Amniotic stem cell (primary cell): ENCODE measurements at places on chromosomes 12 and 14.

- no peak for DNase-seq
Observed at GRCh38 chr14:22070119-22070982, 396.7 kb upstream of the OR4E1 start.

DNA sequence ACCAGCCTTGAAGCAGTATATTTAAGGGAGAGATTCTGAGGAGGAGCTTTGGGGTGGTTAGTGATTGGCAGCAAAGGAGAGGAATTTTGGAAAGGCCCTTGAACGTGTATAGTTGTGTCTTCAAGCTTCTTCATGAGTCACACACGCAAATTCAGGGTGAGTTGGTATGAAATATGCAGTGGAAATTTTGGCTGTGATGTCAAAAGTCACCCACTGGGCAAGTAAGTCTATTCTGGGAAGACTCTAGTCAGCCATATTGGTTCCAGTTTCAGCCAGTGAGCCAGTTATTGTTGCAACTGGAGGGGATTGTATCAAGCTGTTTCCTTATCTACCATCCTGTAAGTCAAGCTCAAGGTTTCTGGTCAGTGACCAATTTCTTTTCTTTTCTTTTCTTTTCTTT lies 32.0 kb upstream of the VASH1 start:
- DNase-seq: no peak

GRCh38 chr12:101604132-101604531 lies 9.4 kb downstream of the MYBPC1 start:
- no peak for DNase-seq

DNA sequence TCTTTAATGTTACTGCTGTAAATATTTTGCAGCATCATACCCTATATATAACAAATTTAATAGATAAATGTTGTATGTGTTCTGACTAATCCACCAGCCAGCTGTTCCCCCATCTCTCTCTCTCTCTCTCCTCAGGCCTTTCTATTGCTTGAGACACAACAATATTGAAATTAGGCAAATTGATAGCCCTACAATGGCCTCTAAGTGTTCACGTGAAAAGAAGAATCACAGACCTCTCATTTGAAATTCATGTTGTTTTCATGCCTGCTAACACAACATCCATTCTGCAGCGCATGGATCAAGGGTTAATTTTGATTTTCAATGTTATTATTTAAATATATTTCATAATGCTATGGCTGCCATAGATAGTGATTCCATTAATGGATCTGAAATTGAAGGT lies 1.8 kb upstream of the FSCB start:
- DNase-seq: no peak

- DNase-seq: no peak
Observed at GRCh38 chr14:59195912-59196311, 7.4 kb downstream of the DAAM1 start.

DNA sequence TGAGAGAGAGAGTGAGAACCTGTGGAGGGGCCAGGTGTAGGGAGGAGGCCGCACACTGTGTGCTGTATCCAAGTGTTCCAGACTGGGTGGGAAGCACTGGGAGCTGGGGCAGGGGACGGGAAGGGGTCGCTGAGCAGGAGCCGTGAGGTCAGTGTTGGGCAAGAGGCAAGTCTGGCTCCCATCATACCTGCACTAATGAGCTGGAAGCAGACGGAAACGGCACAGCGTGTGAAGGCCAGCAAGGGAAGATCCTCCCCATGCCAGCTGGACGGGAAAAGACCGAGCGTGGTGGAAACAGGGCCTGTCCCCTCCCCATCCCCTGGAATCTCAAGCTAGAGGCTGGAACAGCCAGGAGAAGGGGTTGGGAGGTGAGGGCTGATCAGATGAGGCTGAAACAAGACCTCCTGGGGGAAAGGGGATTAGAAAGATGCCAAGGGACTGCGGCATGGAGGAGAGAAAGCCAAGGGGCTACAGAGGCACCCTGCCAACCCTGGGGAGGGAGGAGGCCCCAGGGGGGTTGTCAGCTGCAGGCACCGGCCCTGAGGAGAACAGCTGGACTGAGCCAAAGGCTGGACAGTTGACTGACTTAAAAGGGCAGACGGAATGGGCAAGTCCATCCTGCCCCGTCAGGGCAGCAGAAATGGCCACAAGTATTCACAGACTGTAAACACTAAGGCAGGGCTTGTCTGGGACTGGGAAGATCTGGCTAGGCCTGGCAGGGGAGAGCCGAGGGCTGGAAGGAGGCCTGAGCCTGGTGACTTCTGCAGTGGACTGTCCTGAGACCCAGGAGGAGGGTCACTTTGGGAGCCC lies 19.0 kb upstream of the LTBP2 start:
- DNase-seq: no peak

DNA sequence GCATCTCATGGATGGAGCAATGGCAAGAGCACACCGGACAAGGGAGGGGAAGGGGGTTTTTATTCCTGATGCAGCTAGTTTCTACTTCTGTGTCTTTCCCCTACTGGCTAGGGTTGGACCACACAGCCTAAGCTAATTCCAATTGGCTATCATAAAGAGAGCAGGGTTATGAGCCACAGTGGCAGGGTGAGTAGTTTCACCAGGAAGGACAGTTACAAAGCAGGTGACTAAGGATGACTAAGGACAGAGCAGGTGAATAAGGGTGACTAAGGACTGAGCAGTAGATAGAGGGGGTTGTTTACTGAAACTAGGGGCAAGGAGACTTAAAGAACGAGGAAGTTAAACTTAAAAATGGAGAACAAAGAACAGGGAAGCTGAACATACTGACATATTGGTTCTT lies 321.4 kb upstream of the SEL1L start:
- no peak for DNase-seq

DNA sequence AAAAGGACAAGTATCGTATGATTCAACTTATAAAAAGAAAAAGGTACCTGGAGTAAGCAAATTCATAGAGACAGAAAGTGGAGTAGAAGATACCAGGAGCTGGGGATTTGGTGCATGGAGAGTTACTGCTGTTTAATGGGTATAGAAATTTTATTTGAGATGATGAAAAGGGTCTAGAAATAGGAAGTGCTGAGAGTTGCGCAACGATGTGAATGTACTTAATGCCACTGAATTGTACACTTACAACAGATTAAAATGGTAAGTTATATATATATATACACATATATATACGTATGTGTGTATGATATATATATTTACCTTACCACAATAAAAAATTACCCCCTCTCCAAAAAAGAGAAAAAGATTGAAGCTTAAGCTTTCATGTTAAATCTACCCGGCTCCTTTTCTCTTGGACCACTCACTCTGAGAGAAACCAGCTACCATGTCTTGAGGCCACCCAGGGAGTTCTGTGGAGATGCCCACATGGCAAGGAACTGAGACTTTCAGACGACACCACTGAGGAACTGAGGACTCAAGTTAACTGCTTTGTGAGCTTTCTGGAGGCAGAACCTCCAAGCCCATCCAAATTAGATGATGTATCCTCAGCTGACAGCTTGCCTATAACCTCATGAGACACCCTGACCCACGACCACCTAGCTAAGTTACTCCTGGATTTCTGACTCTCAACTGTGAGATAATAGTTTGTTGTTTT lies 130.0 kb upstream of the BTG1 start:
- no peak for DNase-seq

DNA sequence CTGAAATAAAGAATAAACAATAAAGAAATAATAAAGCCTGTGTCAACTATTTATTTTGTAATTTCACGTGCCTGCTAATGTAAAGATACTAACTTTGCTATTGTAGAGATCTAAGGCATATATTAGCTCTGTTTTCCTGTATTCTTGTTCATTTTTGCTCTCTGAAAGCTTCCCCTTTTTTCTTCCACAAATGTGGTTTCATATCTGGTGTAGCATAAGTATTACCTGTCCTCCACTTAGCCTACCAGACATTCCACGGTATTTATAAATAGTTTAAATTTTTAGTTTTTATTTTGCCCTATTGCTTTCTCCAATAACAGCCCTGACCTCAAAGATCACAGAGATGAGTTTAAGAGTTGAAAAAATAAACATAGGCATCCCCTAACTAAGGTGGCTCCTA lies 92.6 kb upstream of the ATP2B1 start:
- DNase-seq: no peak

DNA sequence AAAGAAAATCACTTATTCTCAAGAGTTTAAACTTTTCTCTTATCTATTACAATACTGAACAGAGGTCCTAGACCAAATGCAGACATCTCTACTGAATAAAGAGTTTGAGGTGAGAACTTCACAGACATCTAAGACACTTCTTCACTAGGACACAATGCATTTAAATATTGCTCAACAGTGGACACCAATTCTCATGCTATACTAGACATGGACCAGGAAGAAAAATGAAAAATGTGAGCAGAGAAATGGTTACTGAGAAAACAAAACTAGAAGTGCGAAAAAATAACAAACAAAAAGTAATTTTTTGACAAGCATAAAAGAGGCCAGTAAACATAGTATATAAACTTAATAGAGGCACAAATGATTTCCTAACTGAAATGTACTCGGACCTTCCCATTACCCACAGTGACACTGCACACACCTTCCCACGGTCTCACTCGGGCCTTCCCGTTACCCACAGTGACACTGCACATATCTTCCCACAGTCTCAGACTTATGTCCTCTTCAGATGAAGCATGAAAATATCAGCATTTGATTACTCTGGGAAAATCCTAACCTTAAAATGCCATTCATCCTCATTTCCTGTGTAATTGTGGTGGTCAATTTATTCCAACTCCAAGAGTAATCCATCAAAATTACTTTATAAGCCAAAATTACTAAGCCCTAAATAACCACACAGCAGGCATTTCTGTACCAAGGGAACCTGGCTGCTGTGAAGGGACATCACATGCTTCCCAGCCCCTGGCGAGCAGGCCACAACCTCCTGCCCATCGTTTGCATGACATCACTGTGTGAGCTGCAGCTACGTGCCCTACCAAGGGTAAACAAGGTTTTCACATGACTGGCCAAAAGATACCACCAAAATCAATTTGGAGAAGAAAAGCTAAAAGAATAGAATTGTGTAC lies 6.4 kb downstream of the SLC15A4 start:
- no peak for DNase-seq

GRCh38 chr12:88546853-88547252 lies 33.4 kb downstream of the KITLG start:
- no peak for DNase-seq

DNA sequence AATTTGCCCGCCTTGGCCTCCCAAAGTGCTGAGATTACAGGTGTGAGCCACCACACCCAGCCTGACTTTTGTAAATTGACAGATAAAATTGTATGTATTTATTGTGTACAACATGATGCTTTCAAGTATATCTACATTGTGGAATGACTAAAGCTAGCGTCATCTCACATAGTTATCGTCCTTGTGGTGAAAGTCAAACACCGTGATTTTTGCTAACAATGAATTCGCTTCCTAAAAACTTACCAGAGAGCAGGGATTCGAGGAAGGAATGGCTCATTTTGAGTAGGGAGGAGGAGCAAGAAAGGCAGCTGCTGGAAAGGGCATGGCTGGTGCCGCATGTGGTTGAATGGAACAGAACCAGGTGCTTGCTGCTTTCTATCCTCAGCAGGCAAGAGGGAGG lies 85.4 kb downstream of the LGMN start:
- no peak for DNase-seq

- DNase-seq: no peak
Observed at GRCh38 chr14:104562606-104563005, 17.0 kb upstream of the C14orf180 start.

- no peak for DNase-seq
Observed at GRCh38 chr14:79117561-79117960, 947.4 kb downstream of the NRXN3 start.

DNA sequence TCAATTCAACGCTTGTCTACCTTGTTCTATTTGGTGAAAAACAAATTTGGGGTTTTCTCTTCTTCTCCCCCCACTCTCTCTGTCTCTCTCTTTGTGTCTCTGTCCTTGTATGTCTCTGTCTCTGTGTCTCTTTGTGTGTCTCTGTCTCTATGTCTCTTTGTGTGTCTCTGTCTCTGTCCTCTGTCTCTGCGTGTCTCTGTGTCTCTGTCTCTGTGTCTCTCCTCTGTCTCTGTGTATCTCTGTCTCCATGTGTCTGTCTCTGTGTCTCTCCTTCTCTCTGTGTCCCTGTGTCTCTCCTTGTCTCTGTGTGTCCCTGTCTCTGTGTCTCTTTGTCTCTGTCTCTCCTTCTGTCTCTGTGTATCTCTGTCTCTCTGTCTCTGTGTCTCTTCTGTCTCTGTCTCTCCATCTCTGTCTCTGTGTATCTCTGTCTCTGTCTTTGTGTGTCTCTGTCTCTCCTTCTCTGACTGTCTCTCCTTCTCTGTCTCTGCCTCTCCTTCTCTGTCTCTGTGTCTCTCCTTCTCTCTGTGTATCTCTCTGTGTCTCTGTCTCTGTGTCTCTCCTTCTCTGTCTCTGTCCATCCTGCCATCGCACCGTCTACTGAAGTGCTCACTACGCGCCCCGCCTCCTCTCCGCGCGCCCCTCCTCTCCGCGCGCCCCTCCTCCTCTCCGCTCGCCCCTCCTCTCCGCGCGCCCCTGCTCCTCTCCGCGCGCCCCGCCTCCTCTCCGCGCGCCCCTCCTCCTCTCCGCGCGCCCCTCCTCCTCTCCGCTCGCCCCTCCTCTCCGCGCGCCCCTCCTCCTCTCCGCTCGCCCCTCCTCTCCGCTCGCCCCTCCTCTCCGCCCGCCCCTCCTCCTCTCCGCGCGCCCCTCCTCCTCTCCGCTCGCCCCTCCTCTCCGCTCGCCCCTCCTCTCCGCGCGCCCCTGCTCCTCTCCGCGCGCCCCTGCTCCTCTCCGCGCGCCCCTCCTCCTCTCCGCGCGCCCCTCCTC lies 12.8 kb downstream of the LRCOL1 start:
- no peak for DNase-seq

DNA sequence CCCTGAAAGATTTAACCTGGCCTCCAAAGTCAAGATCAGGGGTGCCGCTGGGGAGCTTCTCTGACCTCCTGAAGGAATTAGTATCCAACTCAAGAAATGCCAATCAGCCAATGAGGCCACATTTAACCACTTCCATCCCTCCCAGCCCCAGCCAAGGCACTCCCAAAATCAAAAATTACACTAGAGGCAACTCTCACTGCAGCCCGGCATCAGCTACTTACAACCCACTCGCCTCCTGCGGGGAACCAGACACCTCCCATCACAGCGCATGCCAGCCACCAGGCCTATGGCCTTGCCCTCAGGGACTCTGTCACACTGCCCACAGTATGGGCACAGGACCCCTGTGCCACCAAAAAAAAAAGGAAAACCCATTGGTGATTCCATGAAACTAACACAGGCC lies 62.3 kb upstream of the DDX11 start:
- DNase-seq: no peak

DNA sequence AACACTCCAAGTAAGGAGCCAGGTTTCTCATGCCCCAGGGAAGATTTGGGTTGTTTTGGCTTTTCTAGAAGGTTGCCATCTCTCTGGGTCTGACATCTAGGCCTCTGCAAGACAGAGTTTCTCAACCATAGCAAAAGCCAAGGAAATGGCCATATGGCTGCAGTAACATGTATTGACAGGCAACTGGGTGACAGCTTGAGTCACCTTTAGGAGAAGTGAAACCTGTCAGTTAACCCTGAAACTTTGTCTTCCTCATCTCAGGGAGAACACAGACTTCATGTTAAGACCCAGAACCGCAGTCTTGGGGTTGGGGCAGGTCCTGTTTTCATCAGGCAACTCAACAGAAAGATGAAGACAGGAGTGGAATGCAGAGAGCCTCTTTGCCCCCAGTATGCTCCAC lies 46.0 kb upstream of the PLBD1 start:
- DNase-seq: no peak
